ENCODE measurements at places on chromosomes 3 and 15.

DNA sequence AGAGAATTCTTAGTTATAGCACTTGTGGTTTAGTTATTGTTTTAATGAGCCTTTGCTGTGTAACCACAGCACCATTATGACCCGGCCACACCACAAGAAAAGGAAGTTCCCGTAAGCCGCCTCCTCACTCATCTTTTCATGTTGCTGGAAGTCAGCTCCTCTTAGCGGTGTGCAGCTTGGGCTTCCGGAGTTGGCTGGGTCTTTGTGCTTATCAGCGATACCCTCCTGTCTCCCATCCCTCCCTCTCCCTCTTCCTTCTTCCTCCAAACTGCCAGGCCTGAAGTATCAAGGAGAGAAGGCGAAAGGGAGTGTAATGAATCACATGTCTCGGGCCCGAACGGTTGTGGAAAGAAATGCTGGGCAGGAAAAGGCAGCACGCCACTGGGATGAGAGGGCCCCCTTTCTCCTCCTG, 353.5 kb downstream of the MCTP2 start:
- peak; percentile 31 for DNase-seq

- no peak for DNase-seq
Measured at GRCh38 chr15:87563869-87564268, 692.7 kb downstream of the NTRK3 start.

DNA sequence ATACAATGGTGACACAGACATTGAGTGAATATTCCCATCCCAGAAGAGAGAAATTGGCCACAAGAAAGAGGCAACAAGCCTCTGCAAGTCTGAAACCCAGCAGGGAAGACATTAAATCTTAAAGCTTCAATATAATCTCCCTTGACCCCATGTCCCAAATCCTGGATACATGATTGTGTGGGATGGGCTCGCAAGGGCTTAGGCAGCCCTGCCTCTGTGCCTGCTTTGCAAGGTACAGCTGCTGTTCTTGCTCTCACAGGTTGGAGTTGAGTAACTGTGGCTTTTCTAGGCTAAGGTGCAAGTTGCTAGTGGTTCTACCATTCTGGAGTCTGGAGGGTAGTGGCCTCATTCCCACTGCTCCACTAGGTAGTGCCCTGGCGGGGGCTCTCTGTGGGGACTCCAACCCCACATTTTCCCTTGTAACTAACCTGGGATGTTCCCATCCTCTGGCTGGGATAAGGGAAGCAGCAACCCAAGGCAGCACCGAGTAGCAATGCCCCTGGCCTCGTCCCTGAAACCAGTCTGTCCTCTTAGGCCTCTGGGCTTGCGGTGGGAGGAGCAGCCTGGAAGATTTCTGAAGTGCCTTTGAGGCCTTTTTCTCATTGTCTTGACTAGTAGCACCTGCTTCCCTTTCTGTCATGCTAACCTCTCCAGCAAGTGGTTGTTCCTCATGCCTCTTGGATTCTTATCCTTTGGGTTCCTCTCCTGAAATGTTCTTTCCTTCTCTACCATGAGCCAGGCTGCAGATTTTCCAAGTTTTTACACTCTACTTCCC, 90.0 kb downstream of the FAM174B start:
- no peak for DNase-seq

GRCh38 chr3:42979044-42979972, at the start of gene GASK1A:
Gene GASK1A, plus strand, starts transcription at chr3:42979311. Its CDS starts 332 bp downstream, at chr3:42979643.
- DNase-seq, result peak; percentile 13

- no peak for DNase-seq
Measured at GRCh38 chr3:129638481-129638880, 32.0 kb upstream of the PLXND1 start.

- peak; percentile 52 for DNase-seq
Measured at GRCh38 chr3:57164657-57165573, at the start of gene IL17RD. Gene IL17RD, minus strand, starts transcription at chr3:57165353. Its CDS starts 67 bp downstream, at chr3:57165286.

DNA sequence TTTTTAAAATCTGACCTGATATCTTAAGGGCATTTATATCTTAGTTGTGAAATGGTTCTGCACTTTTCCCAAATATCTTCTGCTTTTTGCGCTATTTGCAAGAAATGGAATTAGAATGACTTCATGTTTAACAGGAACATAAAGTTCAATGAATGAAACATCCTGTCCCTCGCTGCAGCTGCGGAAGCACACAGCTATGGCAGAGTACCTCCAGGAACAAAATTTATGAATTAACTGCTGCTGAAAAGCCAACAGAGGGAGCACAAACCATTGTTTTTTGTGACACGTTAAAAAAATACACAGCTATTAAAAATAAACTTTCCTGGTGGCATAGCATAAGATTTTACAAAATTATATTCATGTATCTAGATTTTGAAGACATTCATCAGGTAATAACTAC, 404.4 kb upstream of the MDFIC2 start:
- no peak for DNase-seq

GRCh38 chr3:196931828-196932587, 10.3 kb downstream of the NCBP2 start:
- no peak for DNase-seq

DNA sequence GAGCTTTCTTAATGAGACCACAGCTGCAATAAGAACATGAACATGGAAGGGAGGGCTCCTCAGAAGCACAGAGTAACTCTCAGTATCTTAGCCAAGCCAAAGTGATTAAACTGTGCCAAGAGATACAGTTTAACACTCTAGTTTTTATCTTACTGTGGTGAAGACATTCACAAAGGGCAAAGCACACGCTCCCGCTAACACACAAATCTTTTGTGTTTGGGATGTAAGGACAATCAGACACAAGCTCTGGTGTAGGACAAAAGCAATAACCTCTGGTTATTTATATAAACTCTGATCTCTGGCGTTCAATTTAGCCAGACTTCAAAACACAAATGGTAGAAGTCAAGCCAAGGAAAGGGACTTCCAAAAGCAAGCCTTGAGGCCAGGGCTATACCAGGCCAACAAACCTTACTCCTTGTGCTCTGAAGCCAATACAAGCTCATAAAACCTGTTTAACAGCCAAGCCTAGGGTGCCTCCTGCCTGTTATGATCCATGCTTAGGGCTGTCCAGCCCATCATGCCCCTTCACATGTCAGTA, 27.8 kb downstream of the DPH3 start:
- no peak for DNase-seq

DNA sequence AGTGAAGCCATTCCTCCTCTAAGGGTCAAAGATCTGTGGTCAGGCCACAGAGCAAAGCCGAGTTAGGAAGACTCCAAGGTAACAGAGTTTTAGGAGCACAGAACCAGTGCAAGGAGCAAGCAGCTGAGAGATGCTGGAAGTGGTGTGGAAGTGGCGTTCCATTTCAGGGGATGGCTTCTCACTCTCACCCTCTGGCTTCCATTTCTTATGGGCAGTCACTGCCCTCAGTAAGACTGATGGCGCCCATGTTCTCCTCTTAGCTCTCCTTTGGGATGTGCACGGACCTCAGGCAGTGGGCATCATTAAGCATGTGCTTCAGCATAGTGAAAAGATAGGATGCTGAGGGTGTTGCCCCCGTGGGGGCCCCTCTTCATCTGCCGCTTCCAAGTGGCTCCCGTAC, 90.3 kb downstream of the ASB7 start:
- no peak for DNase-seq

GRCh38 chr15:34512628-34513027, 70.8 kb downstream of the GOLGA8B start:
- no peak for DNase-seq

DNA sequence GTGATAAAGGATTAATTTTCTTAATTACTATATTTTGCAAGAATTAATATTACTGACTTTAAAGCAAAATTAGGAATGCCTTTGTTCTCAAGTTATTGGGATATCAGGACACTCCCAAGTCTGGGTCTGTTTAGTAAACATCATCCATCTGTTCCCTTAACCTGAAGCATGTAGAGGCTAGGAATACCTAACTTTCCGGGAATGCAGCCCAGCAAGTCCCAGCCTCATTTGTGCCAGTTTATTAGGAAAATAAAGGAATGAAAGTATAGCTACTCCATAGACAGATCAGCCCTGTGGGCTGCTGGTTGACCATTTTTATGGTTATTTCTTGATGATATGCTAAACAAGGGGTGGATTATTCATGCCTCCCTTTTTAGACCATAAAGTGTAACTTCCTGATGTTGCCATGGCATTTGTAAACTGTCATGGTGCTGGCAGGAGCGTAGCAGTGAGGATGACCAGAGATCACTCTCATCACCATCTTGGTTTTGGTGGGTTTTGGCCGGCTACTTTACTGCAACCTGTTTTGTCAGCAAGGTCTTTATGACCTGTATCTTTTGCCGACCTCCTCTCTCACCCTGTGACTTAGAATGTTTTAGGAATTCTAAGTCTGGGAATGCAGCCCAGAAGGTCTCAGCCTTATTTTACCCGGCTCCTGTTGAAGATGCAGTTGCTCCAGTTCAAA, 540.2 kb downstream of the NAALADL2 start:
- DNase-seq, result no peak

GRCh38 chr15:74345051-74345450, 22.4 kb downstream of the CYP11A1 start:
- DNase-seq, result no peak

DNA sequence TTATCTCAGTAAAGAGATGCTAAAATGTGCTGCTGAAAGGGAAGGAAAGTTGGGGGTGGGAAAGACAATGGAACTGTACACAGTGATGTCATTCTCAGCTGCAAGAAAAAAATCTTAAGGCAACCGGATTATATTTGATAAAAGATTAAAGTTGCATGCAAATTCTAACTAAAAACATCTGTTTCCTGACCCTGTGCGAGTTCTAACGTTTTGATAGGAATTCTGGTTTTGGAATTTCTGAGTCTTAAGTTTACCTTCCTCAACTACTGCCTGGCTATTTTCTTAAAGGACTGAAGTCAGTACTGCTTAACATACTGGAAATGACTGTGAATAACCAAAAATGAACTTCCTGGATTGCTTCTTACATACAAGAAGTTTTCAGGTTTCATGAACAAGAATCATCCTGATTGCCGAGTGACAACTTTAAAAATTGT, 115.5 kb downstream of the SLC25A26 start:
- DNase-seq, result no peak

GRCh38 chr15:71301958-71302621, 186.8 kb downstream of the THSD4 start:
- DNase-seq, result no peak

GRCh38 chr3:38039101-38039898, at the start of gene DLEC1:
Gene DLEC1, plus strand, starts transcription at chr3:38039208. Its CDS starts 18 bp downstream, at chr3:38039226.
- DNase-seq, result peak; percentile 65

DNA sequence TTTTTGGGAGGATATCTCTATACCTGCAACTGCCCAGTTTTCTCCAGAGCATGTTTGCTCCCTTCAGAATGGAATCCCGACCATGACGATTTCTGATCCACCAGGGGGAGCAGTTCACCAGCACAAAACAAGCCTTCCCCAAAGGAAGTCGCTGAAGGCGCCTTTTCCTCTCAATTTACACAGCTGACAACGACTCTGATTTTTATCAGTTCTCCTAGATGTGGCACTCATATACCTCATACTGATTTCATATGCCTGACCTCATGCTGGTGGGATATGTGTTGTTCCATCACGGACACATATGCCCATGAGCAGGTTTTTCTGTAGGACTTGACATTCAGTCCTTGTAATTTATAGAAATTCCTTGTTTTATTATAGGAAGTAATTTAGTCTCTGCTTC, 1028.2 kb downstream of the MCTP2 start:
- peak; percentile 28 for DNase-seq

- DNase-seq, result no peak
Measured at GRCh38 chr3:141366285-141367037, 1.8 kb upstream of the ZBTB38 start.

GRCh38 chr15:42359249-42359648, at the start of gene CAPN3:
Gene CAPN3, plus strand, starts transcription at chr15:42359501. Its CDS starts 305 bp downstream, at chr15:42359806.
- DNase-seq, result no peak

DNA sequence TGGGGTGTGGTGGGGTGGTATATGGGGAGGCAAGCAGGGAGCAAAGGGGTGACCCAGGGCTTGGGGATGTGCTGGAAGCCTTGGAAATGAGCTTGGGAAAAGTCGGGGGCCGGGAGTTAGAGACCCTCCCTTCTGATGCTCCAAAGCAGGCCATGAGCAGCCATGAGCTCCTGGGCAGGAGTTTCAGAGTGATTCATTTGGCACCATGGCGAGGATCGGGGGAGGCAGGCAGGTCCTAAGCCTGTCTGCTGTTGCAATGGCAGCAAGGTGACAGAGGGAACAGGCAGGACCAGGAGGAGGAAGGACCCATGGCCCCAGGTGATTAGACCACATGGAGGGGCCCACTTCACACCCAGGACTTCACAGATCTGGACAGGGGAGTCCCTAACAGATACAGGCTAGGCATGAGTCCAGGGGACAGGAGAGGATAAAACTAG, 21.3 kb downstream of the RGMA start:
- no peak for DNase-seq

DNA sequence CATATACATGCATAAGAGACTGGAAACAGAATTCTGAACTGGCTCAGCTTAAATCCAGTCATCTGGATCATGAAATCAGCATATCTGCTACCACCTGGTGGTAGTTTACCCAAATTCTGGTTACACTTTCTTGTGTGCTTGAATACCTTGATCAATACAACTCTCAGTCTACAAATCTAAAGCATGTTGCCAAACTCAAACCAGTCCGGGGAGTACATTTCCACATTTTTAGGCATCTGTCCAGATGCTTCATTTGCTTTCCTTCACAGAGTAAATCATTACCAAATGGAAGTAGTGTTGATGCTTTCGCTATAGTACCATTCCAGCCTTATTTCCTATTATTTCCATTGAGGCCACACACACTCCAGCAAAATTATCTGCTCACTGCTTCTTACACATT, 126.4 kb downstream of the P2RY1 start:
- no peak for DNase-seq

- DNase-seq, result no peak
Measured at GRCh38 chr15:31292391-31293015, 34.1 kb upstream of the KLF13 start.

DNA sequence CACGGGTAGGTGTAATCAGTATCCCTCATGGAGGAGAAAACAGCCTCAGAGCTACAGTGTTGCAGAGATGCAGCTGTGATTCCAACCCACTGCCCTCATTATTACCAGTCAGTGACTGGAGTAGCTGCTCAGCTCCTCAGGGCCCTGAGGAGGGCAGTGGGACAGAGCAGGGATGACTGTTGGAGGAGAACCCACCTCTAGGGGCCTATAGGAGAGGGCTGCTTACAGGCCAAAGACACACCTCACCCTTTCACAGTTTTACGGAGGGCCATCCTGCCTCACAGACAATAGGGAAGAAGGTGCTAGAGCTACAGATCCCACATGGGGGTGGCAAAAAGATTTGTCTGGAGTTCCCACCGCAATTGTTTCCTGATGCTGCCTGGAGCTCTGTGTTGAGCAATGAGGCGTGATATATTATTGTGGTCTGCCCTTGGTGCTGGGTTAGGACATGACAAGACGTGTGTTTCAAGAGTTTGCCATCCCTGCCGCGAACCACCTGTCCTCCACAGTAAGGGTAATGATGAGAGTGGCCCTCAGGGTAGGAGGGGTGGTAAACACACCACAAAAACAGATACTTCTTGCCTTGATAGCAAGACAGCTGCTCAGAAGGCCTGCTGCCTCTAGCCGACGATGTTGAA, 140.5 kb upstream of the TPM1 start:
- no peak for DNase-seq

GRCh38 chr3:190309414-190309813, 12.8 kb downstream of the CLDN1 start:
- DNase-seq, result no peak

All from stimulated activated CD4-positive, alpha-beta T cell treated with anti-CD3 and anti-CD28 coated beads, Interleukin-2, amount 100 ng/mL, for 48 hours (primary cell).